ENCODE measurements at places on chromosomes 5 and 9.

DNA sequence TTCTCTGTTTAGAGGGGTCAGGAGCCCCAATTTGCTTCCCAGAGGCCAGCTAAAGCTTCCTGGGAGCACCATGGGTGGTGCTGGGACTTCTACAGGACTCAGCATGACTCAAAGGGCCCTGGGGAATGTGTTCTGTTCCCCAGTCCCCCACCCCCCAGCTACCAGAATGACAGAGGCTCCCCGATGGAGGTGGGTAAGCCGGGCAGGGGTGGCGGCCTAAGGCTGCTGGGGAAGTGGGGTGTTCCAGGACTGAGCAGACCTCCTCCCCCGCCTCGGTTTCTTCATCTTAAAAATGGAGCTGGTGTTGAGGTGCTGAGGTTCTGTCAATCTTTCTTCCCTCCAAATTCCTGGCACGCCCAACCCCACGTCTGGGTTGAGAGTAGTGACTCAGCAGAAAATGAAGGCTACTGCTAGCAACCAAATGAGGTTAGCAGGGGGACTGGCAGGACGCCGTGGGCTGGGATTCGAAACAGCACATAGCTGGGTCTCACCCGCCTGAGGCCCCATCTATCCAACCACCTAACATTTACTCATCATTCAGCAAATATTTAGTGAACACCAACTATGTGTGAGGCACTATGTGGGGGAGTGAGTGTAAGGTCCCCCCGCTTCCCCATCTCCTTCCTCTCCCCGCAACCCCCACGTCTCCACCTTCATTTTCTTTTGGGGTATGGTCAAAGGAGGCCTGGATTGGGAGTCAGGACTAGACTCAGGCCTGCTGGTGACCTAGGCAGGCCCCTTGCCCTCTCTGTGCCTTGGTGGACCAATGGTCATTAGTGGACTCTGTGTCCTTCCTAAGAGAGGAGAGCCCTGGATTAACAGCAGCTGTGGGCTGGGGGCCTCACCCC is 50.2 kb downstream of the C9orf50 start:
- no peak for DNase-seq

GRCh38 chr5:168120401-168121137 is 170.9 kb upstream of the WWC1 start:
- DNase-seq: no peak

- DNase-seq: no peak
Measured at GRCh38 chr9:15842051-15842450, 289.2 kb downstream of the CCDC171 start.

DNA sequence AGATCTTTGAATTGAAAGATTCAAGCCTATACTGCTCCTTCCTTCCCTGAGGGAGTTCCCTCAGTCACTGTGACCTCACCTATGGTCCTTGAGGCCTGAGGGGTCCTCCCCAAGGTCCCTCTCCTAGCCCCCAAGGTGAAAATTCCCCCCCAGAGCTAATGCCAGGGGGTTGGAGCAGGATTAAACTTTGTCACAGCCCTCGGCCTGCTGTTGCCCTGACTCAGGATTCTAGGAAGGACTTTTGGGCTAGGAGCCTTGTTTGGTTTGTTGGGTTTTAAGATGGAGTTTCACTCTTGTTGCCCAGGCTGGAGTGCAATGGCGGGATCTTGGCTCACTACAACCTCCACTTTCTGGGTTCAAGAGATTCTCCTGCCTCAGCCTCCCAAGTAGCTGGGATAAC is 123.2 kb downstream of the C5orf15 start:
- no peak for DNase-seq

DNA sequence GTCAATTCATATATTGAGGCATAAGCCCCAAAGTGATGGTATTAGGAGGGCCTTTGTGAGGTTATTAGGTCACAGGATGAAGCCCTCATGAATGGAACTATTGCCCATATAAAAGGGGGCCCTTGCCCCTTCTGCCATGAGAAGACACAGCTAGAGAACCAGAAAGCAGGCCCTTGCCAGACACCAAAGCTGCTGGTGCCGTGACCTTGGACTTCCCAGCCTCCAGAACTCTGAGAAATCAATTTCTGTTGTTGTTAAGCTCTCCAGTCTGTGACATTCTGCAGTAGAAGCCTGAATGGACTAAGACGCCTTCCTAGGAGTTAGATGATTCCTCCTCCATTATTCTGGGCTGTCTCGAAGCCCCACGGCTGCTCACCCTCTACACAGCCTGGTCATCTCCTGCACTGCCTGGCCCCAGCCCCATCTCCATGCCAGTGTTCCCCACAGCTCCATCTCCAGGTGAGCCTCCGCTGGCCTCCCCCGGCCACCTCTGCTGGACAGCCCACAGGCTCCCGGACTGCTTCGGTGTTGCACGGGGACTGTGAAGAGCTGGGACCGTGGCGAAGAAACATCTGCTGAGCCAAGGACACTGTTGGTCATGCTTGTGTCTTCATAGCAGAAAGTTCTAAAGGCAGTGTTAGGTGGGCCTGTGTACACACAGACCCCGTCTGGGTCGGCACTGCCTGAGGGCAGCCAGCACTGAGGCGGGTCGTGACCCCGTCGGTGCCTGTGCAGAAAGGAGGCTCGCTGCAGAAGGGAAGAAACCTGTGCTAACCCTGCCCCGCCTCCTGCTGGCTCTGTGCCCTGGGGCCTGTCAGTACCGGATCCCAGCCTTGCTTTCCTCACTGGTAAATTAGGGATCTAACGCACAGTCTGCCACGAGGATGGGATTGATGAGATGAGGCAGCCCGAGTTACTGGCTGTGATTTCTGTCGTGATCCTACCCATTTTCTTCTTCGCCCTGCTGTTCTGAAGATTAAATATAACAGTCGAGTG is 55.1 kb upstream of the CNOT6 start:
- no peak for DNase-seq

- DNase-seq: no peak
Measured at GRCh38 chr9:90546200-90546599, 96.4 kb downstream of the DIRAS2 start.

- DNase-seq: no peak
Measured at GRCh38 chr9:125529589-125530515, 177.2 kb downstream of the MAPKAP1 start.

DNA sequence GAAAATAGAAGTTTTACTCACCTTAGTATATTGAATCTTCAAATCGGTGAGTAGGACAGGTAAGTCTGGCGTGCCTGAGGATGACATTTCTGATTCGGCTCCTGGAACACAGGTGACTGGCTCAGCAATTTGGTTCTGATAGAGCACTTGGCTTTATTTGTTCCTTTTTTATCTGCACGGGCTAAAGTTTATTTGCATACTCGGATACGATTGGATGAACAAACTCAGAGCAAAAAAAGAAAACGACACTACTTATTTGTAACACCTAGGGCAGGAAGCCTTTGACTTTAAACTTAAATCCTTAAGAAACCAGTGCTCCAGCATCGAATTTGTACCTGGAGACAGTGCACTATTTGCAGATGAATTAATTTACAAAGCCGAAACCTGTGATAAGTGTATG is at the start of gene ALDH1A1:
TSS of gene ALDH1A1 (minus strand) at position 140 of the 400 bp plus-strand sequence. CDS start at position 87, 53 bp downstream.
- DNase-seq: no peak

DNA sequence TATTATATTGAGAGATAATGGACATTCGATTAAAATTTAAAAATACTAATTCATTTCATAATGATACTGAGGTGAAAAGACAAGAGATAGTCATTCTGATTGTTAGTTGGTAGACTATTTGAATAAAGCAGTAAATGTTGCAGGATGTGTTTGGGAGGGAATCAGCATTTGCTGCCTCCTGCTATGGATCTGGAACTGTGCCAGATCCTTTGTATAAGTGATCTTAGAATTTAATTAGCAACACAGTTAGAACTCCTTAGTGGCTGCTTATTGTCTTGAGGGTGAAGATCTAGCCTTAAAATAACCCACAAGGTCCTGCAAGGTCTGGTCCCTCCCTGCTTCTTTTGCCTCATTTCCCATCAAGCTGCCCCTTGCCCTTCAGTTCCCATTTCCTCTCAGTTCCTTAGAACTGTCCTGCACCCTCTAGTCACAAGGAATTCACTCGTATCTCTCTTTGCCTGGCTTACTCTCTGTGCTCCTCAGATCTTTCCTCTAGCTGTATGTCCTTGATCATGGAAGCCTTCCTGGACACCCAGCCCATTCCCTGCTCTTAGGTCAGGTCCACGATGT is 12.5 kb downstream of the LECT2 start:
- no peak for DNase-seq

DNA sequence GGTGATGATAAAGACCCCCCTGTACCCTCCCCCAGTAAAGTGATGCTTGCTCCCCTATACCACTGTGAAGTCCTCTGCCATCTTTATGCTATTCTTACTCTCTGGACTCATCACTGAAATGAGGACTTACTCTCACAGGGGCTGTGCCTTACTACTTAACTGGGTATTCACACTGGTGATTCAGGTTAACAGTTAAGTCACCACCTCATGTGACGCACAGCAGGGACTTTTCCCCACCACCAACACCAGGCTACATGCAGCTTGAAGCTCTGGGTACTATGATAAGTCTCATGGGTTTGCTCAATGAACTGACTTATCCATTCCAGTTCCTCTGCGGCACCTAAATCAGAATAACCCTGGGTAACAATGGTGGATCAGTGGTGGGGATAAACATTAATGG is 163.7 kb downstream of the ELAVL2 start:
- DNase-seq: no peak

DNA sequence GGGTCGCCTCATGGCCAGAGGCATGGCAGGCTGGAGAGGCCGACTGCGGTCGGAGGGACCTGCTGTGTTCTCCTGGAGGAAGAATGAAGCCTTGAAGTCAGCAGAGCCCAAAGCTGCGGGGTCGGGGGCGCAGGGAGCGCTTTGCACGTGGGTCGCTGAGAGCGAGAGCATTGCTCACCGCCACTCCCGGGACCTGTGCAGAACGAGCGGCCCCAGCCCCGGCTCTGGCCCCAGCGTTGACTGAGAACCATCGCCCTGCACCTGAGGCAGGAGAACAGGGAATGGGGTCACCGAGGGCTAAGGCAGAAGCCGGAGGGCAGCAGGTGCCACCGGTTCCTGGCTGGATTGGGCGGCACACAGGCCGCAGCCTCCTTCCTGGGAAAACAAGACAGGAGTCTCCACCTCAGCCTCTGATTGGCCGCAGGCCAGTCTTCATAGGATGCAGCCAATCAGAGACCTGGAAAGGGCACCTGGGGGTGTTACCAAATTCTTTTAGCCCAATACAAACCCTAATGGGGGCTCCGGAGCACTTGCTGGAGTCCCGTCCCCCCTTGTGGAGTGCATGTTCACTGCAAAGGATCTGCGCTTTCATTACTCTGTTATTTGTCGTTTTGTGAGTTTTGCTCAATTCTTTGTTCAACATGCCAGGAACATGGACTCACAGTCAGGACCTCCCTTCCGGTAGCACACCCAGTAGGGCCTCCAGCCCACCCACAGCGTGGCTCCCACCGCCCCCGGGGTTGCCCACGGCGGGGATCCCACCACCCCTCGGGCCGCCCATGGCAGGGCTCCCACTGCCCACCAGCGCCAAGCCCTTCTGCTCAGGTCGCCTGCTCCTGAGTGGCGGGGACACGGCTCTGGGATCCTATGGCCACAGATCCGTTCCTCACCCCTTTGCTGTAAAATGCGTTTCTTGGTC is 24.7 kb upstream of the SLC6A19 start:
- DNase-seq: no peak

GRCh38 chr9:1536522-1537170 is 478.5 kb upstream of the SMARCA2 start:
- DNase-seq: no peak

GRCh38 chr5:178490935-178491652 is 99.1 kb downstream of the COL23A1 start:
- DNase-seq: no peak

Data from CD8-positive, alpha-beta T cell (primary cell).